Fibroblast of lung (primary cell): ENCODE measurements at places on chromosomes 7 and 10.

DNA sequence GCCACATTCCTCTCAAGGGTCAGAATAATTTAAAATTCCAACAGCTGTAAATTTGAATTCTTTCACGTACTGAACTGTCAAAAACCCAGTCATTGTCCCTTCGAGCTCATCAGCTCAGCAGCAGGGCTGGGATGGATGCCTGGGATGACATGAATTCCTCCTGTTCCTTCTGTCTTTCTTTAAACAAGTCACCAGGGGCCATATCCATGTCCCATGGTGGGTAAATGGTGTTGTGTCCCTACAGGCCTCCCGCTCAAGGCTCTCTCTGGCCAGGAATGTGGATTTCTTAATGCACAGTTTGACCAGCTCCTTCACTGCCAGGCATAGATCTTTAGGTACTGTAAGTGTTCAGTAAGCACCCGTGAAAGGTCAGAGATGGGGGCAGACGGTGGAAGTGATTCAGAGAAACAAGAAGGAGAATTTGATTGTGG lies 13.8 kb upstream of the TECPR1 start:
- no peak for DNase-seq

DNA sequence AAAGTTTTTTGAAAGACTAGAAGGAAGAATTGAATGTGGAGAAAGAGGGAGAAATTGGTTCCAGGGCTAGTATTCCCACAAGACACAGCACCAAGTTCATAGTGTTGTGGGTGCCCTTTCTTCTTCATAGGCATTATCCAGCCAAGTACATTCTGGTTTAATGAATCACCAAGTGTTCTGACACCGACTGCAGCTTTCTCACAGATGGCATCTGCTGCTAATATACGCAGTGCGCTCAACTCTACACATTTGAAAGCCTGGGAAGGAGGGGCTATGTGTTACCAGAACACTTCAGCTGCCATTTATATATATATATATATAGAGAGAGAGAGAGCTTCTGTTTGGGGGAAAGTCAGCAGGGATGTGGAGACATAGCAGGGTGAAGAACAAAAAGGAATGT lies 1168.4 kb downstream of the GATA3 start:
- peak; percentile 60 for DNase-seq

GRCh38 chr7:36527549-36527913 lies 137.9 kb downstream of the ANLN start:
- DNase-seq = no peak

GRCh38 chr7:39952374-39952773 lies 2.3 kb downstream of the CDK13 start:
- peak; percentile 70 for DNase-seq

GRCh38 chr10:61785473-61786105 lies 115.9 kb upstream of the ARID5B start:
- no peak for DNase-seq

DNA sequence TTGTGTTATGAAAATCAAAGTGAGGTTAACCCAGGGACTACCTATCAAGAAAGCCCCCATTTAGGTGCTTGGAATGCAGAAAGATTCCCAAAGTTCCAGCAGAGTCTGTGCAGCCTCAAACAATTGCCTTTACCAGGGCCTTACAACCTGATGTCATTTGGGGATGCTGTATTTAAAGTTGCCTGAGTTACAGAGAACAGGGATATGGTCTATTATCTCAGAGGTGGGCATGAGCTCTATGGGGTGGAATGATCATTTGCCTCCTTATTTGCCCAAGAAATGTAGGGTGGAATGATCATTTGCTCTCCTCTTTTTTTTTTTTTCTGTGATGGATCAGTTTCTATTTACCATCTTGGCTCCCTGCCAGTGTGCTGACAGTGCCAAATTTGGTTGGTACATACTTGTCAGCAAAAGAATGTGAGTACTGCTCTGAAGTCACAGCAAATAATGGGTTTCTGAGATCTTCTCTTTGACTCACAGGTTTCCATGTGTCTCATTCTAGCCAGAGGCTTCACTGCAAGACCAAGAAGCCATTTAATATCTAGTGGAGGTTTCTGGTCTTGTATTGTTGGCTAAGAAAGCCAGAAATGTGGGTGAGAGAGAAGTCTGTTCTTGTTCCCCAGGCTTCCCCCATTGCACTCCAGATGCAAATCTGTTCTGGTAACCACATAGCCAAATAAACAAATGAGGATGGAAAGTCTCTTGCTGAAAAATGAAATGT lies 45.5 kb upstream of the ZNRF2 start:
- peak; percentile 46 for DNase-seq

GRCh38 chr7:41907444-41907843 lies 204.6 kb upstream of the INHBA start:
- no peak for DNase-seq

GRCh38 chr10:91103384-91104192 lies 116.9 kb upstream of the PCGF5 start:
- DNase-seq = no peak

DNA sequence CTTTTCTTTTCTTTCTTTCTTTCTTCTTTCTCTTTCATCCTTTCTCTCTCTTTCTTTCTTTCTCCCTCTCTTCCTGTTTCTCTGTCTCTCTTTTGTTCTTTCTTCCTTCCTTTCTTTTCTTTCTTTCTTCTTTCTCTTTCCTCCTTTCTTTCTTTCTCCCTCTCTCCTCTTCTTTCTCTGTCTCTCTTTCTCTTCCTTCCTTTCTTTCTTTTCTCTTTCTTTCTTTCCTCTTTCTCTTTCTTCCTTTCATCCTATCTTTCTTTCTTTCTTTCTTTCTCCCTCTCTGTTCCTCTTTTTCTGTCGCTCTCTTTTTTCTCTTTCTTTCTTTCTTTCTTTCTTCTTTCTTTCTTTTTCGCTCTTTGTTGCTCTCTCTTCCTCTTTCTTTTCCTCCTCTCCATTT lies 1149.2 kb upstream of the AUTS2 start:
- no peak for DNase-seq

- DNase-seq = no peak
Observed at GRCh38 chr7:12965767-12966166, 278.3 kb downstream of the ARL4A start.

DNA sequence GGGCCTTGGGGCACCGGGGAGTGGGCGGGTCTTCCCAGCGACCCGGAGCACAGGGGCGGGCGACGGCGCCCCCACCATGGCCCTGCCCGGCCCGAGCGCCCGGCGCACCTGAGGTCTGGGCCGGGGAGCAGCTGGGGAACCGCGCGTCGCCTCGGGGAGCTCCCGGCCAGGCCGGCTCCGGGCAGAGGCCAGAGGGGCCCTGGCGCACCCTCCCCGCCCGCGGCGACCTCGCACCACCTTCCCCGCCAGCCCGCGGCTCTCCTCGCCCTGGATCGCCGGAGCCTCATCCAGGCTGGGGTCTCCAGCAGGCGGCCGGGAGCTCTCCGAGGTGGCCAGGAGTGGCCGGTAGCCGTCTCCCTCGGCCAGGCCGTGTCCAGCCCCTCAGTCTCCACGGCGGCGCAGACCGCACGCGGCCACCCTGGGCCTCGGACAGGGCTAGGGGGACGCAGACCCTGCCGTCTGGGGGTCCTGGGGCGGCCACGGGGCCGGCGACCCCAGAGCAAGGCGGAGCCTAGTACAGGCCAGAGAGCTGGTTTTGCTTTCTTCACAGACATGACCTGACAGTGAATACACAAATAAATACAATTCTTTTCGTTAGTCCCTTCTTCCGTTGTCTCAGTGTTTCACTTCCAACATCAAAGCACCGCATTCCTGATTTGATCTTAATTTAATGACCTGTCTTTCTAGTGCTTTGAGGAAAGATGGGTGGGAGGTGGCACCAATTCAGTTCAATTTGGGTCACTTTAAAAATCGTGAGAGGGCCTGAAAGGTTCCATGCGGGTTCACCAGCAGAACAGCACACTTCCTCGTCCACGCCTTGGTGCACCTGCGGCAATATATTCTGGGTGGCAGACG lies 356.9 kb downstream of the DNAJB6 start:
- no peak for DNase-seq

- DNase-seq = no peak
Observed at GRCh38 chr10:129544205-129545202, 77.5 kb downstream of the MGMT start.

- no peak for DNase-seq
Observed at GRCh38 chr10:124287791-124288190, 130.9 kb downstream of the OAT start.

- no peak for DNase-seq
Observed at GRCh38 chr10:772227-772637, 82.8 kb upstream of the DIP2C start.

GRCh38 chr7:39808796-39809481 lies 141.1 kb upstream of the CDK13 start:
- no peak for DNase-seq

DNA sequence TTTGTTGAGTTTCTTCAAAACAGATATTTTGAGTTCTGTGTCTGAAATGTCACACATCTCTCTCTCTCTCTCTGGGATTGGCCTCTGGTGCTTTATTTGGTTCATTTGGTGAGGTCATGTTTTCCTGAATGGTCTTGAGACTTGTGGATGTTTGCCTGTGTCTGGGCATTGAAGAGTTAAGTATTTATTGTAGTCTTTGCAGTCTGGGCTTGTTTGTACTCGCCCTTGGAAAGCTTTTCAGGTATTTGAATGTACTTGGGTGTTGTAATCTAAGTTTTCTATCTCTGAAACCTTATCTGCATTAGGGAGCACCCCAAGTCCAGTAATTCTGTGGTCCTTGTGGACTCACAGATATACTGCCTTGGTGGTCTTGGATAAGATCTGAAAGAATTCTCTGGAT lies 106.7 kb upstream of the PRSS58 start:
- no peak for DNase-seq
